ENCODE measurements at places on chromosomes 11 and 22.

- H3K27ac ChIP-seq, result no peak overlapping the region
- DNase-seq, result no peak
- no peaks in the 10 kb centered on the region for H3K36me3 ChIP-seq
- H3K27me3 ChIP-seq, result no peaks in the 10 kb centered on the region
- H3K4me1 ChIP-seq, result no peaks in the 10 kb centered on the region
- H3K4me3 ChIP-seq, result no peak overlapping the region
Observed at GRCh38 chr11:130813638-130814037, 102.6 kb downstream of the SNX19 start.

DNA sequence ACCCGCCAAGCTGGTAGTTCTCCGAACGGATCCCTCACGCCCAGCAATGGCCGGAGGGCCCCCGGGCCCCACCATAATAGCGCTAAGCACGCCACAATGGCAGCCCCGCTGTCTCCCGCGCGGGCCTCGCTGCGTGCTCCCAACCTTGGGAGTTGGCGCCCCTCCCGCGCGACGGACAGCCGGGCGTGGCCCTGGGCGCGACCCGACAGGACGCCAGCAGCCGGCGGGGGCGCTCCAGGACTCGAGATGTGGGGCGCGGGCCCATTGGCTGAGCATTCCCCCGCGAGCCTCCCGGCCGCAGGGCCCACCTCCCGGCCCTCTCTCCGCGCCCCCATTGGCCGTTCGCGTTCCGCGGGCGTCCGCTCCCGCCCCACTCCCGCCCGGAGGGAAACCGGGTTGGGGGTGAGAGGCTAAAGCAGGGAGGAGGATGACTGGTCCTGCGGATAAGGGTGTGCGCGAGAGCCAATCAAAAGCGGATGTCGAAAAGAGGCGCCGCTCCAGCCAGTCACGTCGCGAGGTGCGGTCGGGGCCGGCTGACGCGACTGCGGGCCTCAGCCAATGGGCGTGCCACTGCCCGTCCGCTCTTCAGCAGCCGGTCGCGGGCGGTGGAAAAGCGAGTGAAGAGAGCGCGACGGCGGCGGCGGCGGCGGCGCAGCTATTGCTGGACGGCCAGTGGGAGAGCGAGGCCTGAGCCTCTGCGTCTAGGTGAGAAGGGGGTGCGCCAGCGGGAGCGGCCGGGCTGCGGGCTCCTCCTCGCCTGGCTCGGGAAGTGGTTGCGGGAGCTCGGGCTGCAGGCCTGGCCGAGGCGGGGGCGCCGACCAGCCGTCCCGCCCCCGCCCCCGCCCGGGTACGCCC is at the start of gene FAR1:
TSS of gene FAR1 (plus strand) at position 567 of the 855 bp plus-strand sequence. CDS start 26,098 bp downstream, outside the sequence.
- H3K36me3 ChIP-seq, result peaks cover 25% of the 10 kb centered on the region
- DNase-seq, result peak; percentile 97
- H3K4me3 ChIP-seq, result peak within 1 kb of the TSS; percentile 97
- peak within 1 kb of the TSS; percentile 98 for H3K27ac ChIP-seq
- H3K27me3 ChIP-seq, result peaks cover 14% of the 10 kb centered on the region

DNA sequence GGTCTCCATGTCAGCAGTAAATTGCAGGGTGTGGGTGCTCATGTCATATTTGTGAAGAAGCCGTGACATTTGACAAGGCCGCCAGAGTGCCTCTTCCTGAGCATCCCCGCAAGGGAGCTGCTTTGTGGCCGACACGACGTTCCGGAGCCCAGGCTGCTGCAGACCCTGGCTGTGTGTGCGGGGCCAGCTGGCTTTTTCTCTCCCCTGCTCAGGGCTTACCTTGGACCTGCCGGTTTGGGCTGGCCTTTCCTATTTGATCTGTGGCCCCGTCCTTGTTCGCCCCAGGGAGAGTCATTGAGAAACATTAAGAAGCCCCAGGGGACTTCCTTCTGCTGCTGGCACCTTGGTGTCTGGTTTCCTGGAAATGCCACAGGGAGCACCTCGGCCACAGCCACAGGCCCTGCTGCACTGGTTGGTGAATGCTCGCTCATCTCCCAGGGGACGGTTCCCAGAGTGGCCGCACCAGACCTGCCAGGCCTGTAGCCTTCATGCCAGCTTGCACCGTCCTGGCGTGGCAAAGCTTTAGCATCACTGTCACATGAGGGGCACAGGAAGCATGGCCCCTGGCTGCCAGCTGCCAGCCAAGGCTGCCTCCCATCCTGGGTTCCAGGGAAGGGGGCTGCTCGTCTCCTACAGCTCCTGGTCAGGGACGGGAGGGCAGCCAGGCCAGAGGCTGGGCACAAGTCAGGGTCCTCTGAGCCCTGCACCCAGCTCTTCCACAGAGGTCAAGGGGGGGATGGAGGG is 5.4 kb downstream of the GRK2 start:
- H3K36me3 ChIP-seq, result peaks cover 80% of the 10 kb centered on the region
- peak overlapping the region; percentile 93 for H3K27ac ChIP-seq
- peak overlapping the region; percentile 95 for H3K4me3 ChIP-seq
- H3K4me1 ChIP-seq, result peaks cover 71% of the 10 kb centered on the region
- H3K27me3 ChIP-seq, result no peaks in the 10 kb centered on the region

DNA sequence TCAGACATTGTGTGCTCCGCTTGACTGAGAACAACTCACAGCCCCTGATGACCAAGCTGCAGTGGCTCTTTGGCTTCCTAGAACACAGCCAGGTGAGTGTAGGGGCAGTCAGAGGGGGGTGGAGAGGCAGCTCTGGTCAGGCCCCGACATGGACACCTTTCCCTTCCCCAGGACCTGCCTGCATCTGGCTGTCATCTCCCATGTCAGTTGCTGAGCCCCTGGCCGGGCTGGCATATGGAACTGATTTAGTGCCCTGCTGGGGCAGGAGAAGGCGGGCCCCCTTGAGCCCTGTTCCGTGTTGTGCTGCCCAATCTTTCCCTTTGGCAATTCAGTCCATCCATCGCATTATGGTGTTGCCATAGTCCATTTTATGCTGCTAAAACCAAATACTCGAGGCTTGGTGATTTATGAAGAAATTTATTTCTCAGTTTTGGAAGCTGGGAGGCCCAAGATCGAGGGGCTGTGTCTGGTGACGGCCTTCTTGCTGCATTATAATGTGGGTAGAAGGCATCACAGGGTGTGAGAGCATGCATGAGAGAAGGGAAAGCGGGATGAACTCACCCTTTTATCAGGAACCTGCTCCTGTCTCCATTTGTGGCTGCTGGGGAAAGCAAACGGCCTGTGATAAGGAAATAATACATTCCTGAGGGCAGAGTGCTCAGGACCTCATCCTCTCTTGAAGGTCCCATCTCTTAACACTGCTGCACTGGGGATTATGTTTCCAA is 19.0 kb downstream of the USP35 start:
- peaks cover 24% of the 10 kb centered on the region for H3K4me1 ChIP-seq
- H3K27me3 ChIP-seq, result no peaks in the 10 kb centered on the region
- no peak overlapping the region for H3K27ac ChIP-seq
- H3K36me3 ChIP-seq, result peaks cover 40% of the 10 kb centered on the region
- DNase-seq, result no peak

GRCh38 chr11:44905131-44905866 is 45.4 kb downstream of the TP53I11 start:
- H3K27ac ChIP-seq, result no peak overlapping the region
- no peaks in the 10 kb centered on the region for H3K4me1 ChIP-seq
- H3K4me3 ChIP-seq, result no peak overlapping the region
- no peaks in the 10 kb centered on the region for H3K27me3 ChIP-seq
- H3K36me3 ChIP-seq, result no peaks in the 10 kb centered on the region

GRCh38 chr11:95577716-95578460 is 211.7 kb downstream of the FAM76B start:
- no peaks in the 10 kb centered on the region for H3K27me3 ChIP-seq
- DNase-seq, result no peak
- no peak overlapping the region for H3K4me3 ChIP-seq
- H3K27ac ChIP-seq, result no peak overlapping the region

Measured in activated CD4-positive, alpha-beta T cell treated with anti-CD3 and anti-CD28 coated beads, Interleukin-2, amount 10 ng/mL, durations not matched to agents 7 days and 5 days (primary cell).